Brain microvascular endothelial cell (primary cell): ENCODE measurements at places on chromosomes 13 and 19.

- no peak for DNase-seq
Observed at GRCh38 chr13:113178896-113179167, 20.4 kb downstream of the PROZ start.

DNA sequence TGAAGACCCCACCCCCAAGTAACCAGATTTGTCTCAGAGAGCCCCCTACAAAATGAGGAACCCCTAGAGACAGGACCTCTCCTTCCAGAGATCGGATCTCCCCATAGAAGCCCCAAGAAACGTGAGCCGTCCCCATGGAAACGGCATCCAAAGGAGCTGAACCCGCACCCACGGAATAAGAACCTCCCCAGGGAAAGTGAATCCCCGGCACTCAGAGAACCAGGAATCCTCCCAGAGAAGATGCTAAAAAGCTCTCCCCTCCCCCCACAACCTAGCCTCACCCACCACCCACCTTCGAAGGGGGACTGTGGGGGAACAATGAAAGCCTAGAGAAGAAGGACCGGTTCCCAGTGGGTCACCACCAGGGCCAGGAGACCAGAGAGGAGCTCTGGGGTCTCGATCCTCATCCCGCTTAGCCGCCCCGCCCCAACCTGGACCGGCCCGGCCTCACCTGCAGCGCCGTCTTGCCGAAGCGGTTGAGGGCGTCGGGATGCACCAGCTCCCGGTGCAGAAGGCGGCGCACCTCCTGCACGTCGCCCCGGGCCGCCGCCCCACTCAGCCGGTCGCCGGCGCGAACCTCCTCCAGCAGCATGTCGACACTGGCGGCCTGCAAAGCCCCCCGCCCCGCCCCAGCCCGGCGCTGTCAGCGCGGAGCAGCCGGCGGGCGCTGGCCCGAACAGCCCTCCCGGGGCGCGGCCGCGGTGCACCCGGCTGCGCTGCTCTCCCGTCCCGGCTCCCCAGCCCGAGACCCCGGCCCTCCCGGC, 535 bp downstream of the CDKN2D start:
- no peak for DNase-seq

- no peak for DNase-seq
Observed at GRCh38 chr19:10916602-10917001, 11.8 kb downstream of the YIPF2 start.

DNA sequence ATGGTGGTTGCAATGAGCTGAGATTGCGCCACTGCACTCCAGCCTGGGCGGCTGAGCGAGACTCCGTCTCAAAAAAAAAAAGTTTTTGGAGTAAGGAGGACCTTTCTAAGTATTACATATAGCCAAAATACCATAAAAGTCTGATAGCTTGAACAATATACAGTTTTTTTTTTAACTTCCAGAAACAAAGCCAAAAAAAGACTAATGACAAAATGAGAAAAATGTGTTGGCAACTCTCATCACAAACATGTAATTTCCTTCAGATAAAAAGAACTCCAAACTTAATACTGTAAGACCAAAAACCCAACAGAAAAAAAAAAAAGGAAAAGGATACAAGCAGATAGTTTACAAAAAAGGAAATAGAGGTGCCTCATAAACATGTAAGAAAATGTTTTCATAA, 68.2 kb upstream of the MED4 start:
- no peak for DNase-seq

DNA sequence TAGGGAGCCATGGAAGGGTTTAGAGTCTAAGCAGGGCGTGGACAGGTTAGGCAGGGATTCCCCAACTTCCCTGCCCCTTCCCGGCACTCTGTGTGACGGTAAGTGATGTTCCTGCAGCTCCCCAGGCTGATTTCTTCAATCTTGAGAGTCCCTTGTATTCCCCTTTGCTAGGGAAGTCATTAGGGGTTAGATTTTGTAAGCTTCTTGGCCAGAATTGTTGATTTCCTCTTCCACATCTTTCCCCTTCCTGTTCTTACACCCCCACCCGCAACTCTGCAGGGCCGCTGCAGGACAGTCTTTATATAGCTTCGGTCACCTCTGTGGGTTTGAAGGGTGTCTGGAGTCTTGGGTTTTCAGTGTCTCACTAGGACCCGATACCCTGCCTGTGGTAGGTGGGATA, 10.6 kb upstream of the ADGRE1 start:
- no peak for DNase-seq

DNA sequence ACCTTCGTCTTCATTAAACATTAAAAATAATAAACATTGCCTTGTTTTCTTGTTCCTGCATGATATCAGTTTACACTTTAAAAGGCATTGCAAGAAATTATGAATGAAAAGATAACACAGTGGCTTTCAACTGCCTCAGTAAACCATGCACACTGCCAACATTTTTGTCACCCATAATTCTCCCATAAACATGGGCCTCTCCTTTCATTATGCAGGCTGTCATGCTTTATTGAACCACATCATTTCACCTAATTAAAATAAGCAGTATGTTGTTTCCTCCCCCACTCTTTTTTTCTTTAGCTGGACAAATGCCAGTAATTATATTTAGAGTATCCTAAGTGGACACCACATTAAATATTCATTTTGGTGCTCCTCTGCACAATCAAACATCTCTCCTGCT, 1566.5 kb upstream of the SLC10A2 start:
- no peak for DNase-seq
